ENCODE measurements at places on chromosomes 5 and 9.

DNA sequence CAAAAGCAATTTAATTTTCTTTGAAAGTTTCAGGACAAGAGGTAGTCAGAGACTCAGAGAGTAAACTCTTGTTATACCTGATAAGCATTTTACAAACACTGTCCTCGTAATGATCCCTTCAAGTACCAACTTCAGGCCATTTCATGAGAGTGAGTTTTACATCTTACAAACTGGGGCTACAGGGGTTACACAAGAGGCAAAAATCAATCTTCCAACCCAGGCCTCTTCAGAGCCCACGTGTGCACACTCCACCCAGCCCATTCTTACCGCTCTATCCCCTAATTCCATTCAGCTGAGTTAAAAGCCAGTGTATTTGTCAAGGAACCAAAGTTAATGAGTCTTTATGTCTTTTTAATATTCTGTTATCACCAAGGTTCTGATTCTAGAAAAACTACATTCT, 46.5 kb downstream of the PSMB7 start:
- no peak for DNase-seq

GRCh38 chr9:26937816-26938371, 9.1 kb downstream of the PLAA start:
- no peak for DNase-seq

- no peak for DNase-seq
Measured at GRCh38 chr9:117656002-117656401, 48.2 kb upstream of the TLR4 start.

- DNase-seq, result no peak
Measured at GRCh38 chr5:129125819-129126218, 31.3 kb downstream of the ISOC1 start.

- no peak for DNase-seq
Measured at GRCh38 chr5:134714120-134714519, 24.2 kb upstream of the CAMLG start.
